KG1 (cell line): ENCODE measurements at places on chromosomes 2 and 18.

GRCh38 chr18:59606193-59607077 lies 90.8 kb downstream of the CCBE1 start:
- no peak for DNase-seq

DNA sequence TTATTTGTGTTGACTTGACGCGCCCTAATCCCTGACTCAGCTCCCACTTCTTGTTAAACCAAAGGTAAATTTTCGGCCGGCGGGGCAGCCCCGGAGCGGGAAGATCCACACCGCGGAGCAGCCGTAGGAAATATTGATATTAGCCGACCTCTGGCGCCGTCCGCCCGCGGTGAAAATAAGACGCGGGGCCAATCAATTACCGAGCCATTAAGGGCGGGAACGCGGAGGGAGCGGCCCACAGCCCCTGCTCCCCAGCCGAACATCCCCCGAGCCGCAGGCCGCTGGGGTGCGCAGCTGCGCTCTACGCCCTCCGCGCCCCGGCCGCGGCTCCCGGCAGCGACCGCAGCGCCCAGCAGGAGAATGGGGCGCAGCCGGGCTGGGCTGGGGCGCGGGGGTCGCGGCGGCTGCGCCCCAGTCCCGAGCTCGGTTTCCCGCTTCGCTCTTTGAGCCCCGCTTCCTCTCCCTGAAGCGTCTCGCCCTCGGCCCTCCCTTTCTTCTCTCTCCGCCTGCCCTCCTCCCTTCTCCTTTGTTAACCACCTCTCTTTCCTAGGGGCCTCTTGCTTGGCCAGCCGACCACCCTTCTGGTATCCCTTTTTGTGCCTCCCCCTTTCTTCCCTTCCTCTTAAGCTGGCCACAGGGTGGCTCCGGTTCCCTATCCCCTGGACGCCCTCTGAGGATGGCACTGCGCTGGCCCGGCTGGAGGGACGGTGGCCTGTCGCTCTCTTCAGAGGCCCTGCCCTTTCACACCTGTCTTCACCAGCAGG lies 40.9 kb downstream of the CELF4 start:
- DNase-seq, result no peak

DNA sequence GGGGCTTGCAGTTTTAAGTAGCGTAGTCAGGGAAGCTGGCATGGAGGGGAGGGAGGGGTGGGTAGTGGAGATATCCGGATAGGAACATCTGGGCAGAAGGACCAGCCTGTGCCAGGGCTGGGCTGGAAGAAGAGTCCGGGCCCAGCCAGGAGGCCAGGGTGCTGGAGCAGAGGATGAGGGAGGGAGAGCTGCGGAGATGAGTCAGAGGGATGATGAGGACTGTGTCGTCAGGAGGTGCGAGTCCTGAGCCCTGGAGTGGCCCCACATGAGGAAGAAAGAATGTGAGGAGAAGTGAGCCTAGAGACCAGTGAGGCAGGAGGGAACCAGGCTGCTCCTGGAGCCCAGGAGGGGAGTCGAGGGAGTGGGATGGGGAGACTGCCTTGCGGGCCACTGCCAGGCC lies 82.4 kb downstream of the CTIF start:
- no peak for DNase-seq

GRCh38 chr2:217614096-217614495 lies 388.7 kb downstream of the TNS1 start:
- DNase-seq, result no peak

DNA sequence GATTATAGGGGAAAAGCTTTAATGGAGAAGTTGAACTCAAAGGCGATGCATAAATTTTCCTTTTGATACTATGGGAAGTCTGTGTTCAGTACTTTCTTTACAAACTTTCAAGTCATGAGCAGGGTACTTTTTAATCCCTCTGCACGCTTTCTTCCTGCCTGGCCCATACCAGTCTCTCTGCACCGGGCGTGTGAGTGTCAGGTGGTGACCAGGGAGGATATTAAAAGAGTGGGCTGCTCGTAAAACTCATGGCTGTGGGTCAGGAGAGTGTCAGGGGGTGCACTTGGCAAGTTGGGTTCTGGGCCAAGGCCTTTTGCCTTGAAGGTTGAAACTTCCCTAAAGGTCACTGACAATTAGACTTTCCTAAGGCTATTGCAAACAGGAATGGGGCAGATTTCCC lies 367.8 kb downstream of the GPD2 start:
- DNase-seq, result no peak

- DNase-seq, result no peak
Measured at GRCh38 chr2:203242518-203242917, 3.7 kb downstream of the CYP20A1 start.

- DNase-seq, result no peak
Measured at GRCh38 chr2:26685989-26686839, 6.3 kb upstream of the KCNK3 start.

DNA sequence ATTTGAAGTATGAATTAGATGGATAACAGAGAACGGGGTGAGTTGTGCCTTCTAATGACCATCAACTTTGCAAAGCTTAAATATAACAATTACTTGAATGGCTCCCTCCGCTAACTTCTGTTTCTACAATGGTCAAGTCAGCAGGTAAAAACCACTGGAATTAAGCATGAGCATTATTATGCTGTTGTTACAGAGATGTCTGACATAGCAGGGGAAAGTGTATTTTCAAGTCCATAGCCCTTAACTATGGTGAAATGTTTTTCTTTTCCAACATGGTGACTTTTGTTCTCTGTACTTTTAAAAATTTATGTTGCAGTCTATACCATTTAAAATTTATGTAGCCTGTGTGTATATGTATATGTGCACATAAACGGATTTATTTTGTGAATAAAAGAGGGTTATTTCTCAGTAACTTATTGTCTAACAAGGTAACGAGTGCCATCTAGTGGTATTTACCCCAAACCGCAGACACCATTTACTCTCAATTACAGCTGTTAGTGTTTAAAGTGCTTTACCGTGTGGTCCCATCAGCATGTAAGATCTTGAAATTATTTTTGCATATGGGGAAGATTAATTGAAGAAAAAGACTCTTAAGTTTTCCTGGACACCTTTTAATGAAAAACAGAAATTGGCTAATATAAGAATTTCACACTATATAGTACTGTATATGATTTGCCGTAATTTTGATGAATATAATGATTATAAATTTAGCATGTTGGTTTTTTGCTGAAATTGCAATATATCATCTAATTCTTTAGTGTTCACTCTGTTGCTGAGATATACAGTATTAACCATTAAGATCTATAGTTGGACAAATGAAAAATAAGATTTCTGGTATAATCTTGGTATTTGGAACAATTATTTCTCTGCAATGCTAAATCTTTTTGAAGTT lies 78.2 kb downstream of the UBE2E3 start:
- peak; percentile 33 for DNase-seq

- no peak for DNase-seq
Measured at GRCh38 chr18:11259469-11260150, 110.2 kb upstream of the PIEZO2 start.

DNA sequence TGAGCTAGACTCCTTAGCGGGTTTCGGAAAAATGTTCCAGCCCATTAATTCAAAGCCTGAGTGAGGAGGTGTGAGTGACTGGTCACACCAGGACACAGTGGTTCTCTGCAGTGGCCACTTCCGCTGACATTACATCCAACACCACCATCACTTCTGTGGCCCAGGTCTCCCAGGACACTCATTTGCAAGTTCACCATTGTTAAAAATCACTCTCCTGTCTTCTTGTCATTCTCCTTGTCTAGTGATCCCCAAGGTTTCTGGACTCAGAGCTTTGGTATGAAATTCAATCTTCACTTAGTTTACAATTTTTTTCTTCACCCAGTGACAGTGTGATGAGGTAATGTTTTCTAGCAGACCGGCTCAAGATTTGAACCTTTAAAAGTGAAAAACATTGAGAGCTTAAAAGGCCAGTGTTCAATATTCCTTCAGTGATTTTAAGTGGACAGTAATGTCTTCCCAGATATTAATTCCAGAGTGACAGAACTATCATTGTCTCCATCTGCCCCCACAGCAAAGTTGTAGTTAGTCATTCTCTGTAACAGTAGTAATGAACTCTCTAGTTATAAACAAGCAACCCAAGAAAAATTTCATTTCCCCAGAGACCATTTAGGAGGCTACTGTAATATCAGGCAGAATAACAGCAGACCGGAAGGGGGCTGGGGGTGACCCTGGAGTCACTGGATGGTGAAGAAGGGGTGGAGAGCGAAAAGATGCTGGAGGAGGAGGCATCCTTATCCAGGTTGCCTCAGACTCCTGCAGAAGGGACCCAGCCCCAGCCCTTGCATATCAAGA lies 164.9 kb downstream of the GFPT1 start:
- DNase-seq, result no peak

- DNase-seq, result no peak
Measured at GRCh38 chr18:6921571-6921970, 192.1 kb downstream of the ARHGAP28 start.

GRCh38 chr2:165456027-165456426 lies 13.5 kb upstream of the CSRNP3 start:
- no peak for DNase-seq

DNA sequence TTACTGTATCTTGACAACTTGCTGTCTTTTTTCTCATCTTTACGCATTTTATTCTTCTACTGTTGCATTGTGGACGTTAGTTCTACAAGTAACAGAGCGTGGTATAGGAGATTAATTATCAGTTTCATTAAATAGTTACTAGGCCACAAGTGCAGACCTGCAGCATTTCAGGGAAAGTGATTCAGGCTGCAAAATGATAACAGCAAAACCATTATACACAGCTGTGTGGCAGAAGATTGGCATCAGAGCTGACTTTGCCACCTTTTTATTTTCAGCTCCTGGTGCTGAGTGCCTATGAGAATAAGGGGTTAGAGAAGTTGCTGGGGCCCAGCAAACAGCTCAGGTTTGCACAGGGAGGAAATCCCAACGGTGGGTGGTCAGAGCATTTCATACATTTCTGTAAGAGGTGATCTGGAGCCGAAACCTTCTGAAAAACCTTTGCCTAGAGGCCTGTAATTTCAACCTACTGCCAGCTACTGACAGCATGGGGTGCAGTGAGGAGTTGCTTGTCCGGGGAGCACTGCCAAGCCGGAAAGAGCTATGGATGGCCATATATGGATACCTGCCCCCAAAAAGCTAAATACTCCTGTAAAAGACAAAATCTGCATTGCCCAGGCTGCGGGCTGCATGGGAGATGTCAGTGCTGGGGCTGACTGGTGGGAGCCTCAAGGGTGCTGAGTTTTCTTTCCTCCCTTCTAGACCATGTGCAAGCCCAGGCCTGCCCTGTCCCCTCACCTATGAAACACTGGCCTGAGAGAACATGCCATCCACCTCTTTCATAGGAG lies 2.7 kb upstream of the CCBE1 start:
- no peak for DNase-seq

DNA sequence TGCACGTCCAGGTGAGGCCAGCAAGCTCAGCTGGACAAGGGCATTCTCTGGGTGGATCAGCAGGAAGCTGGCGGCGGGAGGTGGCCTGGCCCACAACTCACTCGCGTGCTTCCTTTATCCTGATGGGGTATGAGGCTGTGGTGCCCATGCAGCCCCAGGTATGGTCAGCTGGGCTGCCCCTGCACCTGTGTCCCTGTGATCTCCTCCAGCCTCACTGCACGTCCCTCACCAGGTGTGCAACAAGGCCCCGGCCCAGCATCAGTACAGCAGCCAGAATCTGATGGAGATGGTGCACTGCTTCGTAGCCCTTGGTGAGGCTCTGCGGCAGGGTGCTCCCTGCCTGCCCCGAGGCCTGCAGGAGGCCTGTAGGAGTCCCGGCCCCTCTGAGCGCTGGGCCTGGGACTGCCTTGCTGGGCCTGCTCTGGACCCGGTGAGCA lies 17.6 kb downstream of the MROH2A start:
- DNase-seq, result no peak

DNA sequence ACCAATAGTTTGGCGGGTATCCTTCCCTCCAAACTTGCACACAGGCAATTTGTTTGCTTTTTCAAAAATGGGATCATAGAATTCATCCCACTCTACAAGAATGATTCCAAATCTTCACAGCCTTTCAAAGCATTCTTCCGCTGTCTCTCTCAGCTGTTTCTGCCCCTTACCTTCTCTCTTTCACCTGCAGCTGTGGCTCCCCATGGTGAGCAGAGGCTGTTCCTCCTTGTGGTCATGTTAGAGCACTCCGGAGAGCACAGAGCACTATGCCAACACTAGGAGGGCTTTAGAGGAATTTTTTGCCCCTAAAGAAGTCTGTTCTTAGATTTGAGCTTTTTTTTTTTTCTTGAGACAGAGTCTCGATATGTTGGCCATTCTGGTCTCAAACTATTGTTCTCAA lies 30.4 kb downstream of the MTHFD2 start:
- no peak for DNase-seq

- DNase-seq, result no peak
Measured at GRCh38 chr2:233410196-233410760, 56.0 kb downstream of the DGKD start.

DNA sequence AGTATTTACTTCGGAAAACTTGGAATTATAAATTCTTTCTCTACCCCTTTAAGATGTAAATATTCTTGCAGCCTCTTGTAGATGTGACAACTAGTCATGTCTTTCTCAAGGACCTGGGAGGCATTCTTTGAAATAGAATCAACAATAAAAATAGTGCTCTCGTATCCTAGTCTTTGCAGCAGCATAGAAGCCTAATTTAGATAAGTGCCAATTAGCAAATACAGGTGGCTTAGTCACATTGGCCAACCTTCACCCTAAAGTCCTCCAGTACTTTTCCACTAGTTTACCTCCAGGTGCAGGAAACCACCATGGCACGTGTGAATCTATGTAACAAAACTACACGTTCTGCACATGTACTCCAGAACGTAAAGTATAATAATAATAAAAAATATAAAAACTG lies 3.5 kb upstream of the ZSWIM2 start:
- DNase-seq, result no peak
